ENCODE measurements at places on chromosomes 3 and 15. TPM values are rescaled to one million over a fixed set of nuclear protein-coding genes. Genes with fewer than 3 reads are reported as not detected.
A peak's percentile ranks its signal among the peaks of the same experiment; 100 is the strongest.

RETNLB gene
- polyA plus RNA-seq = not detected

EPHA3 gene
- polyA plus RNA-seq = not detected

EFHB gene
- polyA plus RNA-seq = 0.58 TPM

CAMK1 gene
- 47.1 TPM for polyA plus RNA-seq

SLC9C1 gene
- not detected for polyA plus RNA-seq

PARP14 gene
- 11.0 TPM for polyA plus RNA-seq

ATP13A5 gene
- polyA plus RNA-seq = not detected

LYZL4 gene
- not detected for polyA plus RNA-seq

SPTBN5 gene
- 0.23 TPM for polyA plus RNA-seq

TIMP4 gene
- polyA plus RNA-seq = not detected

LRRC58 gene
- polyA plus RNA-seq = 5.8 TPM

- no peak for DNase-seq
These were observed 262.4 kb downstream of the SLC9A9 start for GRCh38 chr3:143585720-143586456.

GRCh38 chr3:157914882-157915281 is 191.3 kb downstream of the SHOX2 start:
- no peak for DNase-seq

GRCh38 chr15:68701886-68702285 is 118.8 kb downstream of the ANP32A start:
- no peak for DNase-seq

DNA sequence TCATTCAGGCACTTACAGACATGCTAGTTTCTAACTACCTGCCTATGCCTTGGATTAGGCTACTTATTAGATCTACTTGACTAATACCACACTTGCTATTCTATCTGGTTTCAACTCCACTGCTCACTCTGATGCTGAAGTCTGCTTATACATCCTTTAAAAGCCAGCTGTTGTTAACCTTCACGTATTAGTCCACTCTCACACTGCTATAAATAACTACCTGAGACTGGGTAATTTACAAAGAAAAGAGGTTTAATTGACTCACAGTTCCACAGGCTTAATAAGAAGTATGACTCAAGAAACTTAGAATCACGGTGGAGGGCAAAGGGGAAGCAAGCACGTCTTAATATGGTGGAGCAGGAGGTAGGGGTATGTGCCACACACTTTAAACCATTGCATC is 47.7 kb upstream of the ANKRD28 start:
- DNase-seq = no peak

DNA sequence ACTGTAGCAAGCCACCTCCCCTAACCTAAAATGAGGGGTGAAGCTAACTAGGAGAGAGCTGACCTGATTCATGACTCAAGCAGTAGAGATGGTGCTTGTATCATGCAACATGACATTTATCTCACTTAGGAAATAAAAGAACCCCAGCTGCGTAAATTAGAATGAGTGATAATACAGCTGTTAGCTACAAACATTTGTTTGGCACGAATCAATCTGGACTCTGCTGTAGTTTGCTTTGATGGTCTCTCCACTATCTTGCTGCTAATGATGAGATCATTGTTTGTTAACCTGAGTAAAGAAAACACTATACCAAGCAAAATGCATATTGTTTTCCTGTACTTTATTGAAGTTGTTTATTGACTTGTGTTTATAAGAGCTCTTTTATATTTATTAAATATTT is 92.6 kb downstream of the ALDH1A2 start:
- DNase-seq = no peak

GRCh38 chr3:161268601-161269000 is 47.5 kb downstream of the NMD3 start:
- no peak for DNase-seq

DNA sequence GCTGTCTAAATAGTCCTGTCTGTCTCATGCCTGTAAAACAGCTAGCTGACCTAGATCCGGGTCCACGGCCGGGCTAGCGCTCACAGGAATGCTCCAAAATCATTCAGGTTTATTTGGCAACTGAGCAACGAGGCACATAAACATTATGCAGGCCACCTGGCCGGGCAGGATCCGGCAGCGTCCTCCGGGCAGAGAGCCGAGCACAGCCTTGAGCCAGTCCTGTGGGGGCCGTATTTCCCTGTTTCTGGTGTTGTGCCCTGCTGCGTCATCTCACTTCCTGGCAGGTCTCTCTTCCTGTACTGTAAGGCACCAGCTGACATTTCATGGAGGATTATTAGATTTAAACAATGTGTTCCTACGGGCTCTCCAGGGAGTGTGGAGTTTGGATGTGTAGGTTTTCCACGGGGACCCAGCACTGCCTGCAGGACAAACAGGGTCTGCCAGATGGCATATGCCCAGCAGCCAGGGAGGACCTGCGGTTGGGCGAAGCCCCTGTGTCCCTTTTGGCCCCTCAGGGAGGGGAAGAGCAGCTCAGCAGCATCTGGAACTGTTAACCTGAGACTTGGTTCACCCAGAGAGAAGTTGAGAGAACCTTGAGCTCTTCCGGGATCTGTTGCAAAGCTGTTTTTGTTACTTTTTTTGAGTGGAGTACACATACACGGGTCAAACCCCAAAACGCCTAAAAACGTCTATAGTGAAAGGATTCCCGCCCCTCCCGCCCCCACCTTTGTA is 16.6 kb upstream of the LRRK1 start:
- peak; percentile 87 for DNase-seq

GRCh38 chr15:100926971-100927756 is 8.0 kb downstream of the LRRK1 start:
- no peak for DNase-seq

- DNase-seq = no peak
These were observed 65.7 kb downstream of the SLC12A8 start for GRCh38 chr3:125146626-125147490.

DNA sequence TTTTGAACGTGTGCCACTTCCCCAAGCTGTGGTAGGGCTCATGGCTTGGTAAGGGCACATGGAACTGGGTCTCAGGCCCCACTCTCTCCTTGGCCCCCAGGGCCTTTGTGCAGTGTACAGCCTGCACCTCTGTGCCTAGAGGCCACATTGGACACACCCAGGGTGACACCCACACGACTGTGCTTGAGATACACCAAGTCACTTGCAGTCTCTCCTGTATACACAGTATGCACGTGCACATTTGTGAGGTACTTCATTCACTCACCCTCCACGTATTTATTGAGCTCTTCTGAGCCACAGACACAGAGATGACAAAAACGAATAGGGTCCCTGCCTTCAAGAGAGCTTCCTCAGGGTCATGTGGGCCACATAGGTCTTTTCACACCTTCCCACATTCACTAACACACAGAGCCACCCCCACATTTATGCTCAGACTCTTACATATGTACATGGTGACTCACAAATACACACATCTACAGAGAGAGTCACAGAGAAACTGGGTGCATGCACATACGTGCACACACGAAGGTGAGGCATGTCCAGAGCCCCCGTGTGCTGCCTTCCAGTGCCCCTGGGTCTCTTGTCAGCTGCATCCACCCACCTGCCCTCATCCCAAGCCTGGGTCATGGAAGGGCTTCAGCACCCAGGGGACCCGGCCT is 9.8 kb upstream of the TMEM115 start:
- DNase-seq = no peak

- DNase-seq = no peak
These were observed 650.8 kb upstream of the ADAMTS9 start for GRCh38 chr3:65338571-65338970.

GRCh38 chr3:103033841-103034240 is 599.0 kb downstream of the ZPLD1 start:
- DNase-seq = no peak

DNA sequence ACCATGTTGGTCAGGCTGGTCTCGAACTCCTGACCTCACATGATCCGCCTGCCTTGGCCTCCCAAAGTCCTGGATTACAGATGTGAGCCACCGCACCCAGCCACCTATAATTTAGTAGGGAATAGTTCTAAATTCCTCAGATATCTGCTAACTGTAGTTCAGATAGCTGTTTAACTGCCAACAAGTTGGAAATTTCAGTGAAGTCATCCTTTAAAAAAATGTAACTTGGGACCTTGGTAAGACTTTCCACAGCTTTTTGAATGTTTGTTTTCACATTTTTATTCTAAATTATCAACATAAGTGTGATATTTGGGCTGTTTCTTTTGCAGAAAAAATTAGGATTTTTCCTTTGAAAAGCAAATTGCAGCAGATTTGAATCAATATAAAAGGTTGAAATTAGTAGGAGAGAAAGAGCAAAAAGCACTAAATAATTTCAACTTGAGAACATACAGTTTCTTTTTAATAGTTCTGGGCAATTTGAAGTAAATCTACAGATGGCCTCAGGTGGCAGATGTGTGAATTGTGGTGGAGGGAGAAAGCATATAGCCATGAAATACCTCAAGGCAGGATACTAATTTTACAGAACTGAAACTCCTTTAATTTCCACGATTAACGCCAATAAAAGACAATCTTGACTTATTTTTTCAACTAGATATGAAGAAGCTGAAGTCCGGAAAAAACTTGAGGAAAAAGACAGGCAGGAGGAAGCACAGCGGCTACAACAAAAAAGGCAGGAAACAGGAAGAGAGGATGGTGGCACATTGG is 34.3 kb downstream of the USP8 start:
- DNase-seq = no peak

DNA sequence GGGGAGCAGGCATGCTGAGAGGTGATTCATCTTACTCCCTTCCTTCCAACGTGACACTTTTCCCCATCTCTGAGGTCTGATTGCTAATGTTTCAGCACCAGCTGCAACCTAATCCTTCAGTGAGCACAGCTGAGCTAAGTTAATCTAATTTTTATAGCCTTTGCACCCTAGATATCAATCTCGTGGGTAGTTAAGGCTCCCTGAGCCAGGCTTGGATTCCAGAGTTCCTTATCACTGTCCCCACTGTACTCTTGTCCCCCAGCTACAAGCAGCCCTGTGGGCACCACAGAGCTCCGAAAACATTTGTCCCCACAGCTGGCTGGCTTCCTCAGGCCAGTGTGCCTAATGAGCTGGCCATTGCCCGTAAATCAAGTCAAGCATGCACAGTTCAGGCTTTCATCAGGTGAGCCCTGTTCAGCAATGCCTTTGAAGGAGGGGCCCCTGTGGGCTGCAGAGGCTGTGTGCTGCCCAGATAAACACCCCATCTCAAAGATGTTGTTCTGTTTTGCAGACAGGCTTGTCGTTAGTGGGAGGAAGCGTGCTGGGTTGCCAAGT is 376.9 kb upstream of the RASGRP1 start:
- peak; percentile 41 for DNase-seq

GRCh38 chr3:186638259-186638658 is 1.9 kb upstream of the FETUB start:
- DNase-seq = no peak

All from SK-N-SH (cell line).